ENCODE measurements at places on chromosomes 13 and 19.

- DNase-seq: no peak
These were observed 186.6 kb upstream of the TSHZ3 start for GRCh38 chr19:31535691-31536460.

GRCh38 chr13:101846701-101847100 is 394.2 kb downstream of the ITGBL1 start:
- no peak for DNase-seq

GRCh38 chr19:55600662-55601028 is 557 bp downstream of the ZNF524 start:
- DNase-seq: no peak

GRCh38 chr13:30113551-30113950 is 193.8 kb downstream of the KATNAL1 start:
- no peak for DNase-seq

GRCh38 chr19:7970716-7971448 is 27.4 kb upstream of the TIMM44 start:
- DNase-seq: no peak

DNA sequence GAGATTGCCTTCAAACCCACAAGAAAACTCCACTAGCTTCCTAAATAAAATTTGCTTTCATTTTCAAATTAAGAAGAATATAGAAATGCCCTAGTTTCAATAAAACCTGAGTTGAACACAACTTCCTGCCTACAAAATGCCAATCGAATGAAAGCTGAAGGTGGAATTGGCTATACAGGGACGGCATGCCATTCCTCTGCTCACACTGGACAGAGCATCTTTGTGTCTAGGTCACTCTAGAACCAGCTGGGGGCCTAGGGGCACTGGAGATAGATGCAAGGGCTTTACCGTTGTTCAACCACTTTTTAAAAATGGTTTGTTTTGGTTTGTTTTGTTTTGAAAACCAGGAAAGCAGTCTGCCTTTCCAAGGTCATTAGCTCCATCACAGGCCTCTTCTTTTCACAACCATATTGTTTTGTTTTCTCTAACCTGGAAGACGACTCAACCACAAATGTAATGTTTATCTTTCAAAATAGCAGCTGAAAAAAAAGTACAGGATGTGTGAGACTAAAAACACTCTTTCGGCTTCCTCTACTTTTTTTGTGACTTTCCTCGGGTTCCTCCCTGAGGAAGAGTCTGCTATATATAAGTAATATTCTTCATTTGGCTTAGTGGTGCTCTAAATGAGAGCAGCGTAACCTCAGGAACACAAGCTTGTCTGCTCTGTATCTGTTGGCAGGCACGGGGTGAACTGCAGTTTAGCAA is 11.9 kb upstream of the ITM2B start:
- no peak for DNase-seq

- no peak for DNase-seq
These were observed 3.6 kb upstream of the GNG8 start for GRCh38 chr19:46639358-46640182.

- DNase-seq: no peak
These were observed 2.3 kb upstream of the C1QTNF9B start for GRCh38 chr13:23899555-23899954.

- DNase-seq: no peak
These were observed 8.2 kb downstream of the NFIC start for GRCh38 chr19:3374369-3375112.

- DNase-seq: no peak
These were observed 515.3 kb upstream of the SGCG start for GRCh38 chr13:22665506-22665905.

DNA sequence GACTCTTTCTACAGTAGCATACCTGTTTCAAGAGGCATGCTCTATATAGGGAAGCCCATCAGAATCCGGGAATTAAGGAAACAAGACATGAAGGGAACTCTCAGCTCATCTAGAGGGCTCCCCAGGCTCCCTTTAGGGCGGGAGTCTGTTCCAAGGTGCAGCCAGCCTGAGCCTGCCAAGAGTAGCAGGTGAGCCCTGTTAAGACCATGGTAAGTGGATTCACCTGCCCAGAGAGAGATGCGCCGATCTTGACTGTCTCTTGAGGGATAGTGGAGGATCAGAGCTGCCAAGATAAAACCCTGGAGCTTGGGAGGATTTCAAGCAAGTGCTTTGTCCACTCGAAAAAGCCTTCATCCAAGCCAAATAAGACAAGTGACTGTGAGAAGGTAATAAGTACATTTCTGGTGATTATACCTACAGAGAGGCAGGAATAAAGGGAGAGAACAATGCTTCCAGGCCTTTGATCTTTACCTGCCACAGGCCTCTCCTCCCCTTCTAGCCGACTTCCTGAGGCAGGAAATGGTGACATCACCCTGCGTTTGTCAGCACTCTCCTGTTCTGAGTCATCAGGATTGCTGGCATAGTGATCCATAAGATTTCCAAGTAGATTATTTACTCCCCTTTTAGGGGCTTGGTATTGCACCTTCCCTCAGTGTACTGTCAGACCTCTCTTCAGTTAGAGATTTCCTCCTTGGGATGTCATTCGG is 31.5 kb downstream of the KLF5 start:
- no peak for DNase-seq

DNA sequence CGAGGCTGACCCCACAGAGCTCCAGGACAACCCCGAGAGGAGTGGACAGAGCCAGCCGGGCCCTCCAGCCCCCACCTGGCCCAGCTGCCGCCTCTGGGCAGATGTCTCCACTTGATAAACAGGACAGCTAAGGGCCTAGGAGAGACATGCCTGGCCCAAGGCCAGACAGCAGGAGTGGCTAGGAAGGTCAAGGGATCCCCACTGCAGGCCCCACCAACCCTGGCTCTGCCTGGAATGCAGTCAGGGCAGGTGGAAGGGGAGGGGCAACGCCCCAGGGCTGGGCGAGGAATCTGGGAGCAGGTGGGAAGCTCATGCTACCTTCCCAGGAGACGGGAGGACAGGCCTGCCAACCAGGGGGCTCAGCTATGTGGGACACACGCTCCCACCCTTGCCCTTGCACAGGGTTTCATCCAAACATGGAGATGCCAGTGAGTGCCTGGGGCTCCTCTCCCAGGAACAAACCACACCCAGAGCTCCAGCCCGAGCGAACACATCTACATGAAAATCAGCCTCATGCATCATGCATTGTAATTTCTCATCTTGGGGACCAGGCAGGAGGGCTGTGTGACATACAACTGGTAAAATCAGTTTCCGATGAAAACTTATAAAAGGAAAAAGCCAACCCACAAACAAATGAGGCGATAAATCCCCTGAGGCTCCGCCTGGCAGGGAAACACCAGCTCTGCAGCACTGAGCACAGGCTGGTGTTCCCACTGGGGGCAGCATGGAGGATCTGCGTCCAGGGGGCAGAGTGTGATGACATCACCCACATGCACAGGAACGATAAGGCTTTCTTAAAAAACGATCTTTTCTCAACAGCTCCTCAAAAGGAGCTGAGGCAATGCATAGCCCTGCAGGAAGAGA is 25.0 kb downstream of the SH3GL1 start:
- no peak for DNase-seq

- no peak for DNase-seq
These were observed 142.4 kb downstream of the MYCBP2 start for GRCh38 chr13:77184455-77184854.

DNA sequence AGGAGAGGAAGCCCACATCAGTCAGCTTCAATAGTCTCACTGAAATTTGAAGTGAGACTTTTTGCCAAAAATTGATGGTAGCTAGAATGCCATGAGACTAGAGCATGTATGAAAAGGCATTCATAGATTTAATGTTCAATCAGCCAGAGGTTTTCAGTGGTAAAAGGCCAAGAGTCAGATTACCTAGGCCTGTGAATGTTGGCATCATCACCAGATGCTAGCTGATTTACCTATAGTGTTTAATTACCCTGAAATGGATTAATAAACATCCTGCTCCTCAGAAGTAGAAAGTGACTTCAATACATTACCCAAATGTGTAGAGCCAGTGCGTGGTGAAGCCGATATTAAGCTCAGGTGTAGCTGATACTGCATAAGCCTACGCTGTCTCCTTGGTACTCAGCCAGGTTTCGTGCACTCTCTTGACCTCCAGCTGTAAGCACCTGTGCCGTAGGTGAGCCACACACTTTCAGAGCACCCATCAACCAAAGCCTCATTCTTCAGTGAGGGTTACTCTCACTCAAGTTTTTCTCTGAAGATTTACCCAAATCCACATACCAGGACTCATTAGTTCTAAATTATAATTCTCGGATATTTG is 1140.3 kb upstream of the SLC10A2 start:
- no peak for DNase-seq

GRCh38 chr19:46860846-46861690 is at the start of gene ARHGAP35:
Gene ARHGAP35, plus strand, starts transcription at chr19:46860997. Its CDS starts 57,679 bp downstream, at chr19:46918676.
- DNase-seq: peak; percentile 66

- DNase-seq: no peak
These were observed 20.1 kb upstream of the MYO16 start for GRCh38 chr13:108609353-108609752.

DNA sequence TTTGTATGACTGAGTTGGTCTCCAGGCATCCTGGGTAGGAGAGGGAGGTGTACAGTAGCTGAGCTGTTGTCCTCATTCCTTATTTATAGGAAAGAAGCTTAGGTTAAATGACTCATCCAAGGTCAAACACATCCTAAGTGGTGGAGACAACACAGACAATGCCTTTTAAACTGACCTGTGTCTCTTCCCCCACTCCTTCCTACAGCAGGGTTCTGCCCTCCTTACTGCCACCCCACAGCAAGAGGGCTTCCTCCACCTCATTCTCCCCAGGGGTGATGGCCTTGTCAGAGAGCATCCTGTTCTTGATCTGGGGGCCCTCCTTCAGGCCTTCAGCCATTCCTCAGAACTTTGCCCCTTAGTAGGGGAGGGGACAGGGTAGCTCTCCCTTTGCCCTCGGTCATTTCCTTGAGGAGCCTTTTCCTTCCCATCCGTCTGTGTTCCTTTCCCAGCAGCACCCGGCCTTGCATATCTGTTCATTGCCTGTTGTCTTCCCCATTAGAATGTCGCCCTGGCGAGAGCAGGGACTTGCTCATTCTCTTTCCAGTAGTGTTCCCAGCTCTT is 48.2 kb upstream of the GPI start:
- no peak for DNase-seq

GRCh38 chr13:53241891-53242348 is 213.3 kb downstream of the OLFM4 start:
- DNase-seq: peak; percentile 15

GRCh38 chr13:40061466-40062450 is 406.3 kb downstream of the COG6 start:
- DNase-seq: no peak

GRCh38 chr13:110475550-110476219 is 85.8 kb downstream of the RAB20 start:
- no peak for DNase-seq

DNA sequence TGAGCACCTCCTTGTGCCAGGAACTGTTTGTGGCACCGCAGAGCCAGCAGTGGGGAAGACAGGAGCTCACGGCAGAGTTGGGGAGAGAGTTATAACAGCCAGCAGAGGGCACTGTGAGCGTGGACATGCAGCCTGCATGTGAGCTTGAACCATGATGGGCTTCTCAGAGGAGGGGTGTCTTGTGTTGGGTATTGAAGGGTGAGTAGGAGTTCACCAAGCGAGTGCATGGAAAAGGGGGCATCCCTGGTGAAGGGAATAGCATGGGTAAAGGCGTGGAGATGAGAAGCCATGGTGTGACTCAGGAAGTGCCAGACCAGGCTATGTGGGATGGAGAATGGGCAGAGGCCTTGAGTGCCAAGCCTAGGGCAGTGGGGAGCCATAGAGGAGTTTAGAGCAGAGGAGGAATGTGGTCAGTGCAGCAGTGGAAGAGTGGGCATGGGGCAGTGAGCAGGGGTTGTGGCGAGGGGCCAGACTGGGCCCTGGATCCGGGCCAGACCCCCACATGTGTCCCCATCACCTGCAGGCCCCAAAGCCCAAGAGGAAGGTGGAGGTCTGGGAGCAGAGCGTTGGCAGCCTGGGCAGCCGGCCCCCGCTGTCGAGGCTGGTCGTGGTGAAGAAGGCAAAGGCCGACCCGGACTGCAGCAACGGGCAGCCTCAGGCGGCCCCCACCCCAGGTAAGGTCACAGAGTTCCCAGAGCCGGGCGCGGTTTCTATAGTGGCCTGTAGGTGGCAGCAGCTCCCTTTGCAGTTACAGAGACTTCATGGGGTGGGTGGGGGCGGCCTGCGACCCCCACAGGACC is 11.8 kb upstream of the SHD start:
- DNase-seq: no peak

- no peak for DNase-seq
These were observed 28.8 kb upstream of the TUBGCP3 start for GRCh38 chr13:112616586-112617362.

- no peak for DNase-seq
These were observed 3.0 kb upstream of the NANOS2 start for GRCh38 chr19:45917421-45918091.

- DNase-seq: no peak
These were observed 485 bp upstream of the ZNF845 start for GRCh38 chr19:53333066-53333462.

DNA sequence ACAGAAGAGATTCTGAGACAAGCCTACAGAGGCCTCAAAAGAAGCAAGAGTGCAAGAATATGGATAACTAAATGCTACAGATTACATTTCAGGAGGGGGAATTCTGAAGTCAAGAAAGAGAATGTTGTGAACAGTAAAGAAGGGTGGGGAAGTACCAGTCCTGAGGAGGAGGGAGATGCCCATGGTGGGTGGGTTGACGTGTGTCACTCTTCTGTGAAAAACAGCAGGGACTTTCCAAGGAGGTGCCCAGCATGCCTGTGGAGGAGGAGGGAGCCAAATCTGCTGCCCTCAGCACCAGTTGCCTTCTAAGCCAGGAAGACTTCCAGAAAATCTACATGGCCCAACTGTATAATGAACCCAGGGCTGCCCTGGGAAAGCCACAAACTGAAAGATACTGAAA is 87.7 kb downstream of the SGCG start:
- no peak for DNase-seq

DNA sequence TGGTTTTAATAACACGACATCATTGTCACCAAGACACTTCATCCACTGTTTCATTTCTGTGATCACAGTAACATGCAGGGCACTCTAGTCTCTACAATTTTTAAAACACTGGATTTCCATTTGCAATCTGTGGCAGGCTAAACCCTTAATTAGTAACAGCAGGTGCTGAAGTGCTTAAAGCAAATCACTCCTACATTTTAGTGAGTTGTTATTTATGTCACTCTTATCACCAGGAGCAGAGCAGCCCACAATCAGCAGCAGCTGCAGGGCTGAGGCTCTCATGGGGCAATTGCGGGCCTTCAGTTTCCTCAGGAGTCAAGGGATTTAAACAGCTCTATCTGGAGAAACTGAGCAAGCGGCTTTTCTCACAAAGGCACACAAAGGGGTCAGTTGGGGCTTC is 1.6 kb downstream of the SOHLH2 start:
- DNase-seq: no peak

DNA sequence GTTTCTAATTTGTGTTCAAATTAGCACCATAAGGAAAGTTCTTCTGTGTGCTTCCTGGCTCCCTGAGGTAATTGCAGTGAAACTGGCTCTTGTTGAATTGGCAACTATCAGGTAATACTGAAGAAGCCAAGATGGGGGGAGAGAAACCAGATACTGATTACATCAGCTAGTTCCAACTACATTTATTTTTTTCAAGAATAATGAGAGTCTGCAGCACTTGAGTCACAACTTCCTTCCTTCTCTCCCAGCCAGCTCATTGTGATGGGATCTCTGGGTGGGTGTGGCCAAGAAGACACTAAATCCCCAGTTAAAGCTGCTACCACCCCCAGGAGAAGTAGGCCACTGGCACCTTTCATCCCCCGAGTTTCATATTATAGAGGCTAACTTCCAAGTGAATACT is 100.7 kb upstream of the RXFP2 start:
- no peak for DNase-seq

All from NCI-H2107 (cell line).